BJ (cell line): ENCODE measurements at places on chromosomes 2 and 18. TPM values are rescaled to one million over a fixed set of nuclear protein-coding genes. Genes with fewer than 3 reads are reported as not detected.

VWA3B gene
- not detected in 2 replicates for polyA plus RNA-seq

DNA sequence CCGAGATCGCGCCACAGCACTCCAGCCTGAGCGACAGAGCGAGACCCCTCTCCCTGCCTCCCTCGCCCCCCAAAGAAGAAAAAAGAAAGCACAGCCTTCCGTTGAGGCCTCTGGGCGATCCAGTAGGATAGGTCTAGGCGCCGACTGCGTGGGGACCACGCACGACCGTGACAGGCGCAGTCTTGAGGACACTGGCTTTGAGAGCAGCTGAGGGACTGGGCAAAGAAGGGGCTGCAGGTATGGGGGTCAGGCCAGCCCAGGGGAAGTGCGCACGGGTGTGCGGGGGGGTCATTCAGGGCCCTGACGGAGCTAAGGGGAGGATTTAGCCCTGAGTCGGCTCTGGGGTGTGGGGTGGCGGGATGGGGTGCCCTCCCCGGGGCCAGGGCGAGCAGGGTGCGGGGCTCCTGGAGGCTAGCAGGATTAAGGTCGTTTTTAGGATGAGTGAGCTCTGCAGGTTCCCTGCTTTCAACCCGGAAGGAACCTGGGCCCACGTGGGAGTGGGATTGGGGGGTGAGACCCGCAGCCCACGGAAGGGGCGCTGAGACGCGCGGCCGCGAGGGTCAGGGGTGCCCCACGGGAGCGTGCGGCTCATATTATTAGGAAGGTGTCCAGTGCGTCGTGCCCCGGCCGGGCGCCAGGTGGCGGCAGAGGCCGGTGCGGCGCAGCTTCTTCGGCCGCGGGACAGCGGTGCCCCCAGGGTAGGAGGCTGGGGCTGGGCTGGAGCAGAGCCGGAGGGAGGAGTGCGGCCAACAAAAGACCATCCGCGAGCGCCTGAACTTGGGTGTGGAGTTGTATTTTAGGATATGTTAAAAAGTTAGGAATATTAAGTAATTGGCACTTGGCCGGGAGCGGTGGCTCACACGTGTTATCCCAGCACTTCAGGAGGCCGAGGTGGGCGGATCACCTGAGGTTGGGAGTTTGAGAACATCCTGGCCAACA lies 20.5 kb upstream of the ZNF236 start:
- no peak for DNase-seq

GRCh38 chr18:34529358-34530335 lies 180.5 kb upstream of the DTNA start:
- DNase-seq = no peak

- DNase-seq = no peak
Observed at GRCh38 chr2:127081826-127082633, 24.9 kb downstream of the BIN1 start.

GRCh38 chr2:196077821-196078220 lies 9.2 kb upstream of the DNAH7 start:
- no peak for DNase-seq

- DNase-seq = no peak
Observed at GRCh38 chr2:62145478-62146100, 50.3 kb upstream of the B3GNT2 start.

ZNF892 gene
- 0.71 and 1.5 TPM in 2 replicates for polyA plus RNA-seq

DNA sequence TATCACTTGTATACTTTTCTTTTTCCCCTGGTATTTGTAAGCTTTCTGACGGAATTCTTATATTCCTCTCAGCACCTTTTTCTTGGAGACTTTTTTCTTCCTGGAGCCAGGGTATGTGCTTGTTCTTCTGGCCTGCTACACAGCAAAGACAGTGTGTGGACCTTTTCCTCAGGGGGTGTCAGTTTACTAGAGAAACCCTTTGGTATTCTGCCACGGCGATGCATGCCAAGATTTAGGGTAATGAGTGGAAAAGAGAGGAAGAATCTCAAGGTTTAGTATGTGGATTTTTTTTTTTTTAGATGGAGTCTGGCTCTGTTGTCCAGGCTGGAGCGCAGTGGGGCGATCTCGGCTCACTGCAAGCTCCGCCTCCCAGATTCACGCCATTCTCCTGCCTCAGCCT lies 152.2 kb downstream of the PHLPP1 start:
- no peak for DNase-seq

DNA sequence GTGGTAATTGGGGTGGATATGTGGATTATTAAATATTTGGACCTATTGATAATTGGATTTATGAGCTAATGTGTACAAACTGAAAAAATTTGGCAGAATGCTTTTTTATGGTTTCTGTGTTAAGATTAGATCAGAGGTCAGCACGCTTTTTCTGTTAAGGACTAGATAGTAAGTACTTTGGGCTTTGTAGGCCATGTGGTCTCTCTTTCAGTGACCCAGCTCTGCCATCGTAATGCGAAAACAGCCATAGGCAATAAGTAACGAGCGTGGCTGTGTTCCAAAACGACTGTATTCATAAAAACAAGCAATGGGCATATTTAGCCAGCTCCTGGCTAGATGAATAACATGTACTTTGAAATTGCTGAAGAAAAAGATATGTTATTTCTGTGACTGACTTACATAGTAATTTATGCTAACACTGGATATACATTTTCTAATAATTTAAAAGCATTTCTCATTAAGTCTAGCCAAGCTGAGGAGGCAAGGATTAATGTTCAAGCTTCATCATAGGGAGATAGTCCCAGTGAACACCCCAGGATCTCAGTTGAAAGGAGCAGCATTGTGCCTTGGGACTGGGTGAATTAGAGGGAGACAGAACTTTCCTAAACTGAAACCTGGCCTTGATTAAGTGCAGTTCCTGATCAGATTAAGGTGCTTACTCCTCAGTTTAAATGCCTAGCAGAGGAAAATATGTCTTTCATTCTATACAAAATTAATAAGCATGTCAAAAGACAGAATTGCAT lies 20.0 kb downstream of the CCDC138 start:
- DNase-seq = no peak

ANKRD30BL gene
- not detected in 2 replicates for polyA plus RNA-seq

DNA sequence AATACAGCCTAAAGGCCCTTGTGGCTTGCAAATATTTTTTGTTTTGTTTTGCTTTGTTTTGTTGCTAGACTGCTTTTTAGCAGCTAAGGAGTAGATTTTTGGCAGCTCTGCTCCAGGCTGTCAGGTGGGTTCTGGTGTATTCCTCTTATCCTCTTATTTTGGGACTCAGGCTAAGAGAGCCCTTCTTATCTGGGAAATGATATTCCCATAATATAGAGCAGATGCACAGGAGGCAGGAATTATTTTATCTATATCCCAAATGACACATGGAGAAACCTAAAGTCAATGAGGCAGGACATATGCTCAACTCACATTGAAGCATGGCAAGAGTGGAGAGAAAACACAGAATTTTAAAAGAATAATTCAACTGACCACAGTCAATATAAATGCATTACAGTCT lies 369.6 kb downstream of the RIT2 start:
- no peak for DNase-seq

KYNU gene
- polyA plus RNA-seq = 0.04 TPM in 1 of 2 replicates, not detected in the other

ASB18 gene
- not detected in 2 replicates for polyA plus RNA-seq

DNA sequence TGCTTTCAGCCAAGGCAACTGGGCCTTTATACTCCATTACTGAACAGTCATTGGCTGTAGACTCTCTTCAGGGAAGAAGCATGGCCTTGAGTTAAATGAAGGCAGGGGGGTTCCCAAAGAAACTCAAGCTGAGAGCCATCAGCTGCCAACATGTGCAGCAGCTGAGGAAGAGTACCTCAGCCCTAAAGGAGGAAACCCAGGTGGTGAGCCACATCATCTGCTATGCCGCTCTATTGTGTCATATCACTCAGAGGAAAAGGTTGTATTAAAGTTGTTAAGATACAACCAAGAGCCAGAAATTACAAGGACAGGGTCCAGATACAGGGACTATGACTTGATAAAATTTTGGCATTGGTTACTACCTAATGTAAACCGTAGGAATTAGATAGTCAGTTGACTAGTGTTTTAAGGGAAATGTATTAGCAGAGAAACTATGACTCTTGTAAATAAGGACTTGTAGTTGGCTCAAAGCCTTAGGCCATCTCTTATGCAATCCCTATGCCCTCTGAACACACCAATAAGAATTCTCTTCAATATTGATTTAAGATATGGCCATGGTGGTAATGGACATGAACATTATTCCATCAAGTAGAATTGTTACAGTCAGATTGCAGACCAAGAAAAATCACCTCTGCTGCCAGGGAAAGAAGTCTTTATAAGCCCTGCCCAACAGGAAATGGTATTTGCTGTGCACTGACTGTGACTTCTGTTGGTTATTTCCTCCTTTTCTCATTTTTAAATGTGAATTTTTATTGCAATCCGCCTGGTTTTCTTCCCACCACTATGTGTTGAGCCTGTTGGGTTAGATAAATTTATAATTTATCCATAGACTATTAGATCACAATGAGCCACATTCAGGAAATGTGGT lies 9.2 kb upstream of the LRPPRC start:
- DNase-seq = no peak

- no peak for DNase-seq
Observed at GRCh38 chr2:159903443-159904126, 105.6 kb upstream of the CD302 start.

CD207 gene
- not detected in 2 replicates for polyA plus RNA-seq

GRCh38 chr2:65465857-65466256 lies 33.5 kb upstream of the SPRED2 start:
- no peak for DNase-seq

GRCh38 chr2:177548636-177549035 lies 156.1 kb downstream of the AGPS start:
- DNase-seq = no peak

GRCh38 chr18:6859676-6860422 lies 130.3 kb downstream of the ARHGAP28 start:
- no peak for DNase-seq

- no peak for DNase-seq
Observed at GRCh38 chr2:224881846-224882245, 160.4 kb downstream of the DOCK10 start.

ADAM23 gene
- 1.3 and 1.7 TPM in 2 replicates for polyA plus RNA-seq

GRCh38 chr2:179946346-179946745 lies 60.8 kb downstream of the CWC22 start:
- no peak for DNase-seq

DNA sequence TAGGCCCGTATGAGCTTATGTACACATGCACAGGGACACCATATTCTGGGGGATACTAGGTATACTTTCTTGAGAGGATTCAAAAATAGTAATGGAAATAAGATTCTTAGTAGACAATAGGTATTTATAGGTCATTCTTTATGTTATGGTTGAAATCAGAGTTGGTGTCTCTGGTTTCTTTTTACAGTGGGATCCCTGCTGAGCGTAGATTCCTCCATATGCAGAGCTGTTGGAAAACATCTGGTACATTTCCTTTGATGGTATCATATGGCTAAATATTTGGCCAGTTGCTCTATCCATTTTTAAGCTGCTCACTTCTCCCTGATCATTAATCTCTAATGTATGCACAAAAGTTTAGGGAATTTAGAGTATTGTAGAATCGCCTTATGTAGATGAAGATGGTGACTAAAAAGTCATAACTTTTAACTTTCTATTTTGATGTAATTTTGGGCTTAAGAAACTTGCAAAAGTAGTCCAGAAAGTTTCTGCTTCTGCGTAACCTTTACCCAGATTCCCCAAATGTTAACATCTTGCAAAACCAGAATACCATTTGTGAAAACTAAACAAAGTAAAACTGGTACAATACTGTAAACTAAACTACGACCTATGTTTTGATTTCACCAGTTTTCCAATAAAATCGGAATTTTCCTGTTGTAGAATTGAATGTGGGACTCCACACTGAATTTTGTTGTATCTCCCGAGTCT lies 5.4 kb downstream of the ARHGAP28 start:
- DNase-seq = no peak

GRCh38 chr2:218802386-218802994 lies 20.5 kb downstream of the CYP27A1 start:
- no peak for DNase-seq

NDUFS1 gene
- polyA plus RNA-seq = 79.9 and 101 TPM in 2 replicates

GRCh38 chr2:85160966-85161960 lies 28.1 kb downstream of the TCF7L1 start:
- no peak for DNase-seq

- no peak for DNase-seq
Observed at GRCh38 chr2:178008636-178009289, 63.8 kb downstream of the PDE11A start.

- peak; percentile 8 for DNase-seq
Observed at GRCh38 chr2:10993001-10993481, 81.3 kb downstream of the KCNF1 start.

ING5 gene
- polyA plus RNA-seq = 24.2 and 27.0 TPM in 2 replicates

GRCh38 chr2:127913808-127914457 lies 28.2 kb upstream of the AMMECR1L start:
- DNase-seq = no peak

GRCh38 chr18:79738041-79738461 lies 58.4 kb downstream of the CTDP1 start:
- DNase-seq = no peak

NPPC gene
- not detected in 2 replicates for polyA plus RNA-seq

GRCh38 chr2:212892193-212892592 lies 259.2 kb downstream of the IKZF2 start:
- no peak for DNase-seq

SAG gene
- not detected in 2 replicates for polyA plus RNA-seq

DNA sequence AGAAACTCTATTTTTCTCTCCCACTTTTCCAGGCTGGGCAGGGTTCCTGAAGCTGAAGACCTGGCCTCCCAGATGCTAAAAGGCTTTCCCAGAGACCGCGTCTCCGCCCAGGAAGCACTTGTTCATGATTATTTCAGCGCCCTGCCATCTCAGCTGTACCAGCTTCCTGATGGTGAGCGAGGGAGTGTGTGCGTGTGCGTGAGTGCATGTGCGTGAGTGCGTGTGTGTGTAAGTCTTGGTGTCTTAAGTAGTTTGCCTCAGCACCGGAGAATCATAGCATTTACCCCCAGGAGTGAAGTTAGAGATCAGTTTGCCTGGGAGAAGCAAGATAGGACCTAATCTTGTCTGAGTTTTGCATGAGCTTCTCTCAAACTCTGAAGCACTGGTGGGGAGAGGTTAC lies 73.7 kb downstream of the CDK15 start:
- no peak for DNase-seq

DNA sequence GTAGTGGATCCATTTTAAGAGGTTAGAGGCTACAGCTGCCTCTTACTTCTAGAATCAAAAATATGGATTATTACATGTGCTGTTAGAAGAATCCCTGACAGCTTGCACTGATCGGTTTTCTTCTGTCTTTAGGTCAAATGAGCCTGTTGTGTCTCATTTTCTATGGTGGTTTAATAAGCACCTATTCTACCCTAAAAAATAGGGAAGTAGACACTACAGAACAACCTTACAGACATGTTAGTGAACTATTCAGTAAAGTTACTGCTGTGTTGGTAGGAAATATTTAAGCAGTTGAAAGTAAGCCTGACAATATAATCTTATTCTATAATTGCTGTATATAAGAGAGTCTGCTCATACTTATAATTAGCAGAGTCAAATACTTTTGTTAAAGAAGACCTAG lies 168.5 kb upstream of the NOSTRIN start:
- DNase-seq = no peak

- DNase-seq = no peak
Observed at GRCh38 chr2:112906276-112906675, 4.7 kb upstream of the IL37 start.

- DNase-seq = no peak
Observed at GRCh38 chr2:100244881-100245605, 77.3 kb downstream of the LONRF2 start.
